Muscle of back (tissue), 13 donors: ENCODE measurements at places on chromosomes 2 and 18.

GRCh38 chr2:128737546-128737826 is 418.8 kb upstream of the HS6ST1 start:
- DNase-seq: no peak

GRCh38 chr2:207617011-207617671 is 8.1 kb downstream of the METTL21A start:
- DNase-seq: peak; percentile 43

- DNase-seq: no peak
These were observed 271.7 kb downstream of the RBM43 start for GRCh38 chr2:150989969-150990368.

- DNase-seq: no peak
These were observed 130.1 kb upstream of the CDH20 start for GRCh38 chr18:61203151-61203550.

GRCh38 chr2:71934595-71935261 is 212.9 kb downstream of the CYP26B1 start:
- no peak for DNase-seq

GRCh38 chr2:108943751-108944150 is 45.3 kb downstream of the EDAR start:
- DNase-seq: no peak

DNA sequence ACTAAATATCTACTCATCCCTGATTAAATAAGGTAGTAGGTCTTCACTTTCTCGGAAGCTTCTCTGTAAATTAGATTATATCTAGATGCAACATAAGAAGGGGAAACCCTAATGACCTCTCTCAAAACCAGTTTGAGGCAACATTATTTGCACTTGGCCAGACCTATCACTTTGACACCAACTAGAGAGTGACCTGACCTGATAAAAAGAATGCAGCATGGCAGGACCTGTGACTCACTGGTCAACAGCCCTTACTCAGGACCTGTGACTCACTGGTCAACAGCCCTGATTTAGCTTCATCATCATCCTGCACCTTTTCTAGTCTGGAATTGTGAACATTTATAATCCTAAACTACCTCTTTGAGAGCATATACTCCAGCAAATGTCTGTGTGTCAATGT is 1957.7 kb upstream of the CELF4 start:
- DNase-seq: no peak

DNA sequence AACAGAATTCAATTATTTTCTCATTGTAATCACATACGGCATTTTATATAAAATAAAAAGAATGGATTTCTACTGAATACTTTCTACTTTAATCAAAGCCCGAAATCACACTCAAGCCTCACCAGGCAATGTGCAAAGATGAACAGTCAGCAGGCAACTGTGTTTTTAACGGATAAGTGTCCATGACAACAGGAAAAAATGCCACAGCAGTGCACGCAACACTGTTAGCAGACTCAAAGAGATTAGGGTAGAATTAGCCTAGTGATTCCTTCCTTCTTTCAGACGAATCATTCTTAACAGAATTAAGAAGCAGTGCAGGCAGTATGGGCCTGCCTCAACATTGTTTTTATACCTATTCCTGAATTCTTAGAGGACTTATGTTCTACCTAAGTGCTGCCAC is 135.6 kb downstream of the CDH2 start:
- DNase-seq: peak; percentile 3

DNA sequence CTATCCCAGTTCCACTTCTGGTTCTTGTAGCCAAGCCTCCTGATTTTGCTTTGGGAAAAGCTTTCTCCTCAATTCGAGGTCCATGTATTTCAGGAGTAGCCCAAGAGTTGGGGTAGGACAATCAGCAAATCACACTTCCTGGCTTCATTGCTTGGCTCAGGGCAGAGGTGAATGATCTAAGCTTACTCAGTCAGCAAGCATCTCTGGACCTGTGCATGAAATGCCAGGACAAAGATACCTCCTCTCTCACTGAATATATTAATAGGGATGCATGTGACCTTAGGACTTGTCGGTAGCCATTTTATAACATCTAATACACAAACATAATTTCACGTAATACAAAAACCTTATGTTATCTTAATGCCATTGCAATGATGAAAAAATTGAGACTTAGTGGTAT is 373.1 kb downstream of the TGIF1 start:
- no peak for DNase-seq

DNA sequence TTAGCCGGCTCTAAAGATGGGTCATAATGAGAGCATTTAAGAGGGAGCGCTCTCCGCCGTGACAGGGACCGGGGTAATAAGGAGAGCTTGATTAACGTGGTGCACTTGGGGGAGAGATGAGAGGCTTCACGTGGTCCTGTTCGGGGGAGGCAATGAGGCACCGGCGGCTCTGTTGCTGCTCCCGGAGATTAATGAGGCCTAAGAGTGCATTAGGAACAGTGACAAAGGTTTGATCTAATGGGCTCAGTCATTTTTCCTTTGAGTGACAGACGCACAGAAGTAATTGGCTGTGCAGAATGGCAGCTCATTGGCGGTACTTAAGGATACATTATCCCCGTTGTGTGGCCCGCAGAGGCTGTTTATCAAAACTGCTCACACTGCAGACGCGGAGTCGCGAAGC is 250.7 kb downstream of the GBX2 start:
- DNase-seq: no peak

DNA sequence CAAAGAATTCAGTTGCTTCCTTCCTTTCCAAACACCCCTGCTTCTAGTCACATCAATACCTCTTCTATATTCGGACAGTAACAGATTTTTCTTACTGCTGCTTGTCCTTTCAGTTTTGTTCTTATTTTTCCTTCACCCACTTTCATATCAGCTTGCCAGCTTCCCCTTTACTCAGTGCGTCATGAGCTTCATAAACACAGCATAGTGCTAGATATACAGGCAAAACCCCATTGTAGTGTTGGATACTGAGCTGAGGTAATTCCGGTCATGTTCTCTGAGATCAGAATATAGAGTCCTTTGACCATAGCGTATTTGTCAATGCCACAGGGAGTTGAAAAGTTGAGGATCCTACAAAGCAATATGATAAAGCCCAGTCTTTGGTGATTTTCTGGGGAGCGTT is 2.4 kb downstream of the FARP2 start:
- no peak for DNase-seq

GRCh38 chr2:101466426-101466825 is 8.5 kb downstream of the RFX8 start:
- peak; percentile 30 for DNase-seq

DNA sequence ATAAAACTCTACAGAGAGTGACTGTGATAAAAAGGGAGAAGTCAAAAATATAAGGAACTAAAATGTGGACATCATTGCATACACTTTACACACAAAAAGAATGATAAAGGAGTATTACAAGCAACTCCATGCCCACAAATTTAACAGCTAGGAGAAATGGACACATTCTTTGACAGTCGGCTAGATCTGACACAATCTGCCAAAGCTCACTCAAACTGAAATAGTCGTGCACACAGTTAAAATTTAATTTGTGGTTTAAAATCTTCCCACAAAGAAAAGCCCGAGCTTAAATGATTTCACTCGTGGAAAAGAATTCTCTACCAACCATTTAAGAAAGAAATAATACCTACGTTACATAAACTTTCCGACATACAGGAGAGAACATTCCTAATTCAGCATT is 132.4 kb downstream of the ZAP70 start:
- no peak for DNase-seq

DNA sequence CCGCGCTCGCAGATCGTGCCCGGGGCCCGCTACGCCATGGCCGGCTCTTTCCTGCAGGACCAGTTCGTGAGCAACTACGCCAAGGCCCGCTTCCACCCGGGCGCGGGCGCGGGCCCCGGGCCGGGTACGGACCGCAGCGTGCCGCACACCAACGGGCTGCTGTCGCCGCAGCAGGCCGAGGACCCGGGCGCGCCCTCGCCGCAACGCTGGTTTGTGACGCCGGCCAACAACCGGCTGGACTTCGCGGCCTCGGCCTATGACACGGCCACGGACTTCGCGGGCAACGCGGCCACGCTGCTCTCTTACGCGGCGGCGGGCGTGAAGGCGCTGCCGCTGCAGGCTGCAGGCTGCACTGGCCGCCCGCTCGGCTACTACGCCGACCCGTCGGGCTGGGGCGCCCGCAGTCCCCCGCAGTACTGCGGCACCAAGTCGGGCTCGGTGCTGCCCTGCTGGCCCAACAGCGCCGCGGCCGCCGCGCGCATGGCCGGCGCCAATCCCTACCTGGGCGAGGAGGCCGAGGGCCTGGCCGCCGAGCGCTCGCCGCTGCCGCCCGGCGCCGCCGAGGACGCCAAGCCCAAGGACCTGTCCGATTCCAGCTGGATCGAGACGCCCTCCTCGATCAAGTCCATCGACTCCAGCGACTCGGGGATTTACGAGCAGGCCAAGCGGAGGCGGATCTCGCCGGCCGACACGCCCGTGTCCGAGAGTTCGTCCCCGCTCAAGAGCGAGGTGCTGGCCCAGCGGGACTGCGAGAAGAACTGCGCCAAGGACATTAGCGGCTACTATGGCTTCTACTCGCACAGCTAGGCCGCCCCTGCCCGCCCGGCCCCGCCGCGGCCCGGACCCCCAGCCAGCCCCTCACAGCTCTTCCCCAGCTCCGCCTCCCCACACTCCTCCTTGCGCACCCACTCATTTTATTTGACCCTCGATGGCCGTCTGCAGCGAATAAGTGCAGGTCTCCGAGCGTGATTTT is 7.6 kb downstream of the TBR1 start:
- peak; percentile 77 for DNase-seq

DNA sequence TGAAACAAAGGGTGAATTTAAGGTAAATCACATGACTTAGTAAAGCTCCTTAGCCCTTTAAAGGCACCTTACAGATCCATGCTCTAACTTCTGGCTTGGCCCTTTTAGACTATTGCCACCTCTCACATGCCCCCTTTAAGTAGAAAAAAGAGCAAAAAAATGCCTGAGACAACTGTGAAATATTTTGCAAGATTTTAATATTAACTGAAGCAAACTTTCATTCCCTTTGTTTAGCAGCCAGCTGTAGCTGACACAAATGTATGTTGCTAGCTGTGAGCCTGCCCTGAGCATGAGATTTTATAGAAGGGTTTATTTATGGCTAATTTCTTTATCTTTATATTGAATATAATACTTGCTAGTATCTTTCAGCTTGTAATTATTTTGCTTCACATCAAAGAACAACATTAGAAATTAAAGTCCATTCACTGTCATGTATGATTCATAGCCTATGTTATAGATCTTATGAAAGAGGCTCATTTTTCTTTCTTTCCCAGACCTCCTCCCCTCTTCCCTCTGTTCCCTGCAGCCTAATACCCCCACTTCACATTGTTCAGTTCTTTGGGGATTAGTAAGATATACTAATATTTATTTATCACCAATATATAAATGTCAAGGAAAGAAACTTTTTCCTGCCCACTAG is 637.2 kb upstream of the ZEB2 start:
- no peak for DNase-seq

DNA sequence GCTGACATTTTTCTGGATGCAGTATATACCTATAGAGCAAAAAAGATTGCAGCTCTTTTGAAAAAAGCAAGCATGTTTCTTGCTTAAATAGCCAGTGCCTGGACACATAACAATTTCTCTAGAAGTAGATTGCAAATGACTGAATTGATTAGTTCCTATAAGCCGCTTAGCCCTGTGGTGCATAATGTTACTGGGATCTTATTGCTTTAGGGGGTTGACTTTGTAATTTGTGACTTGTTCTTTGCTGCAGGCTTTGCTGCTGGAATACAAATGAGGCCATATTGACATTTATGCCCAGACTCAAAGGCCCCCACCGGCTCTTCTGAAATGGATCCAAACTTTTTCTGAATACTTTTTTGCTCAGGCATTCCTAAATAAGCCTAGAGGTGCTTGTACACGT is 182.6 kb downstream of the SH3BP4 start:
- DNase-seq: no peak

GRCh38 chr2:190553254-190553653 is 18.7 kb upstream of the NEMP2 start:
- no peak for DNase-seq

DNA sequence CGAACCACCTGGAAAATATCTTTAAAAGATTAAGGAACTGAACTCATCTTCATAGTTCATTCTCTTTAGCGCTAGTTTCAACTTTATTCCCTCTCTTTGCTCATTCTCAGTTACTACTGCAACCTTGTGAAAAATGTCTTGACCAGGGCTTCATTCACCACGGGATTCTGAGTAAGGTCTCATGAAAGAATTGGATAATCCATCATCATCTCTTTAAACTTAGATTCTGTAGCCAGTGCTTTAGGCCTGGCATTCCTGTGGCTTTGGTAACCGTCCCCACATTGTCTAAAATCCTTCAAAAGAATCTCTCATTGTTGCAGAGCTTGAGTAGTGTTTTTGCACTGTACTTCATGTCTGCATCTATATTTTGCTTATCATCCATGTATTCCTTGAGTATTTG is 229.5 kb downstream of the ETAA1 start:
- no peak for DNase-seq

- DNase-seq: no peak
These were observed 70.8 kb downstream of the RTP5 start for GRCh38 chr2:241940329-241940728.

DNA sequence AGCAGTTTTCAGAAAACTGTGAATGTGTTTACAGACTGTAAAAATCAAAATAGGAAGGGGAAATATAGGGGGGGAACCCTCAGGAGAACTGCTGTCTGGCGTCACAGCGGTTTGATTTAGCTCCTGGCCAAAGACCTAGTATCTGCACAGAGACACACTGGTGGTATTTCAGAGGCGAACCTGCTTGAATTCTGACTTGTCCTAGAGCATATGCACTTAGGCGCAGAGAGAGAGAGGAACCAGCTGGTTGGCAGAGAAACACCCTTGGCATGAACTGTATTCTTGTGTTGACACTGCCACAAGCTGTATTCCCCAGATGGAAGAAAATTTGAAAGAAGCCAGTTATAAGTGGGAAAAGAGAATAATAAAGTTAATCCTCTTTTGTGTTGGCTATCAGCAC is 506.5 kb upstream of the NRP2 start:
- peak; percentile 18 for DNase-seq

GRCh38 chr2:99689145-99689742 is 199.4 kb upstream of the REV1 start:
- DNase-seq: peak; percentile 60

GRCh38 chr2:191728750-191729624 is 51.1 kb downstream of the NABP1 start:
- DNase-seq: no peak

GRCh38 chr2:43217228-43218154 is 8.9 kb downstream of the ZFP36L2 start:
- no peak for DNase-seq

GRCh38 chr2:223870840-223871611 is 33.6 kb upstream of the AP1S3 start:
- no peak for DNase-seq
